Fibroblast of skin of left biceps (primary cell): ENCODE measurements at places on chromosomes 12 and 14.
A peak's percentile ranks its signal among the peaks of the same experiment; 100 is the strongest.

DNA sequence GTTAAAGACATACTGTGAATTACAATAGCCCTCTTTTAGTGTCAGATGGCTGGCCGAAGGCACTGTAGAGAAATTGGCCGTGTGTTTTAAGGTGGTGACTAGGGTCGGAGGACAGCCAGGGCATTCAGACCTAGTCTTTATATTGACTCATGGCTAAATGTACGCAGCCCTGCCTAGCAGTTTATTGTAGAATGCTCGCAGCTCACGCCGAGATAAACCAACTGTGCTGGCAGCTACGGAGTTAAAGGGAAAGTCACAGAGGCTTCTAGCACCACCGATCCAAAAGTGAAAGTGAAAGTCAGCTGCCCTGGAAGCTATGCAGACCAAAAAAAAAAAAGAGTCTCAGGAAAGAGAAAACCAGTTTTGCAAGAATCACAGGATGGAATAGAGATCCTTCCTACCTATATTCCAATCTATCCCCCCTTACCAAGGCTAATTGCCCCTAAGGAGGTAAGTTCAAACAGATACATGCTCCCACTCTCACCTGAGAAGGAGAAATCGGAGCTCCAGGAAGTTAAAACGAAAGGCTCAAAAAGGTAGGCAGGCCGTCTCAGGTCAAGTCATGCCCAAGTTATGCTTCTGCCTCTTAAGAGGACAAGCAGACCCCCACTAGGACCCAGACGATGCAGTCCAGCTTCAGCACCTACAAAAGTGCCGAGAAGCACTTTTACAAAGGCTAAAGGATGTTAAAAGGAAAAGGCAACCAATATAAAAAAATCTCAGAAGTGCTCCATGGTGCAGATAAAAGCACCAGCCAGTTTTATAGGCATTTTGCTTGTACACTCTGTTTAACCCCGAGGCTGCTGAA, 24.8 kb downstream of the KLRK1 start:
- peak; percentile 50 for DNase-seq

DNA sequence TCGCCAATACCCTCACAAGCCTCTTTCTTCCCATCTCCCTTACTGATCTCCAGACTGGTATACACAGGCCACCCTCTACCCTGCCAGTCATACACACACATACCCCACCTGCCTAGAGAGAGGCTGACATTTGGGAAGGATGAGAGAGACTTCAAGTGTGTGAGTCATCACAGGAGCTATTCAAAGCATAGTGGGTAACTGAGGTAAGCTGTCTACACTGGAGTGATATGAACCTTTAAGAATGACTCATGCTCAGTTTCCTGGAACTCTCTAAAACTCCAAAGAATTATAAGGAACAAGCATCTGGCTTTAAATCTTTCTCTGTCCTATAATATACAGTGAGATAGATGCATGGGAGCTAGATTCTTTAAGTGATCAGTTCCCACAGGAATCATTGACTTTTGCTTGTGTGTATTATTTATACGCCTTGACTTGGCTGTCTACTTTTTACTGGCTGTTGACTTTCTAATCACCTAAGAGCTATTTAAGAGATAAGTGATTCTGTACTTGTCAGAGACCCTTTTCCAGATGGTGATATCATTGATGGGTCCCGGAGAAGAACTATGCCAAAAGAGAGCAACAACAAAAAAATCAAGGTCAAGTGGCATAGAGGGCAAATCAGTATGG, 5.8 kb downstream of the IGF1 start:
- no peak for DNase-seq

DNA sequence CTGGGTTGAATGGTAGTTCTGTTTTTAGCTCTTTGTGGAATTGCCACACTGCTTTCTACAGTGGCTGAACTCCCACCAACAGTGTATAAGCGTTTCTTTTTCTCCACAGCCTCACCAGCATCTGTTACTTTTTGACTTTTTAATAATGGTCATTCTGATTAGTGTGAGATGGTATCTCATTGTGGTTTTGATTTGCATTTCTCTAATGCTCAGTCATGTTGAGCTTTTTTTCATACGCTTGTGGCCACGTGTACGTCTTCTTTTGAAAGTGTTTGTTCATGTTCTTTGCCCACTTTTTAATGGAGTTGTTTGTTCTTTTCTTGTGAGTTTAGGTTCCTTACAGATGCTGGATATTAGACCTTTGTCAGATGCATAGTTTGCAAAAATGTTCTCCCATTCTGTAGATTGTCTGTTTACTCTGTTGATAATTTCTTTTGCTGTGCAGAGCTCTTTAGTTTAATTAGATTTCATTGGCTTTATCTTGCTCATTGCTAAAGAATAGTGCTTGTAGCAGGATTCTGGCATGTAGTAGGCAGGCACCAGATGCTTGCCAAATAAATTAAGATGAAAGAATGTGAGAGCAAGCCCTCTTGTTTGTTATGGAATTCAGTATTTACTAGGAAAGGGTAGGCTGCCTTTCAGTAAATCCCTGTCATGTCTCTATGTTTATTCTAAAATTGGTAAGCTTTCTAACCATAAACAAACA, 86.8 kb downstream of the PDE3A start:
- DNase-seq = no peak

DNA sequence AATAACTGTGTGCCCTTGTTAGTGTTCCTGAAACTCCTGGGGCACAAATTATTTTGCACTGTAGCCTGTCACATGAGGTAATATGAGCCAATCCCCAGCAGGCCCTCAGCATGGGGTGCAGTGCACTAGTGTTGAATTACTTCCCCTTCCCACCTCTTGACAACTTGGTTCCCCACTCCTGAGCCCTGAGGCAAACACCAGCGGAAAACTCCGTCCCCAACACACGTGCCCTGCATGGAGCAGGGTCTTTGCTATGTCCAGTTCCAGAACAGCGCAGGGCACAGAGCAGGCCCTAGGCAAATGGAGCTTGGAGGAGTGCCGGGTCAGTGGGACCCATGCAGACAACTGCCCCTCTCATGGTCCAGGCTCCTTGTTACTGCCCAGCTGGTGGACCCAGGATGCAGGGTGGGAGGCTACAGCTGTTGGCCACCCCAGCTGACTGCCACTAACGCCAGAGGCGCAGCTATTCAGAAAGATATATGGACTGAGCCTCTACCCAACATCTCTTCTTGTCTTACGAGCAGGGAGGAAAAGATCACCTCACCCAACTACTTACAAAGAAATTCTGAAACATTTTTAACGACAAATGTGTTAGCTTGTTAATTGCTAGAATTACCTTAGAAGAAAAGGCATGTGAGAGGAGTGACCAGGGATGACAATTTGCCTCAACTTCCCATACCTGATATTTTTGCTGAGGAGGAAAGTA, 71.6 kb downstream of the NT5DC3 start:
- no peak for DNase-seq

GRCh38 chr12:45490232-45490881, 239.1 kb upstream of the ARID2 start:
- DNase-seq = no peak

DNA sequence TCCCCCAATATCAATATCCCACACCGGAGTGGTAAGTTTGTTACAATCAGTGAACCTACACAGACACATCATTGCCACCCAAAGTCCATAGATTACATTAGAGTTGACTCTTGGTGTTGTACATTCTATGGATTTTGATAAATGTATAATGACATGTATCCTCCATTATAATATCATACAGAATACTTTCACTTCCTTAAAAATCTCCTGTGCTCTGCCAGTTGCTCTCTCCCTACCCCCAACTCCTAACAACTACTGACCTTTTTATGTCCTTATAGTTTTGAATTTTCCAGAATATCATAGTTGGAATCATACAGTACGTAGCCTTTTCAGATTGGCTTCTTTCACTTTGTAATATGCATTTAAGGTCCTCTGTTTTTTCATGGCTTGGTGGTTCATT, 48.4 kb downstream of the SLC4A8 start:
- no peak for DNase-seq

GRCh38 chr12:76555231-76555767, 4.3 kb downstream of the OSBPL8 start:
- no peak for DNase-seq

- DNase-seq = no peak
Observed at GRCh38 chr12:96354326-96354725, 45.9 kb downstream of the CDK17 start.

- no peak for DNase-seq
Observed at GRCh38 chr14:104776481-104776880, 19.1 kb downstream of the AKT1 start.

DNA sequence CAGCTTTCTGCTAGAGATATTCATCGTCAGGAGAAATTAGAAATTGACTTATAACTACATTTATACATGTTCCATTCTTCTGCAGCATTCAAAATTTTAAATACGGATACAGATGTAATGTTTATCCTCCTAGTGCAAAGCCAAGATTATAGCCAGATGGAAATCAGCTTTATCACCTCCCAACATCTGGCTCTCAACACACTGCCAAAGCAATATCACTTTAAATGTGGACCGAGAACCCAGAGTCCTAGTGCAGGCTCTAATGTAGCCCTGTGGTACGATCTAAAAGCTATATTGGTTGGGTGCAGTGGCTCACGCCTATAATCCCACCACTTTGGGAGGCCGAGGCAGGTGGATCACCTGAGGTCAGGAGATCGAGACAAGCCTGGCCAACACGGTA, 6.5 kb downstream of the MLH3 start:
- DNase-seq = no peak

DNA sequence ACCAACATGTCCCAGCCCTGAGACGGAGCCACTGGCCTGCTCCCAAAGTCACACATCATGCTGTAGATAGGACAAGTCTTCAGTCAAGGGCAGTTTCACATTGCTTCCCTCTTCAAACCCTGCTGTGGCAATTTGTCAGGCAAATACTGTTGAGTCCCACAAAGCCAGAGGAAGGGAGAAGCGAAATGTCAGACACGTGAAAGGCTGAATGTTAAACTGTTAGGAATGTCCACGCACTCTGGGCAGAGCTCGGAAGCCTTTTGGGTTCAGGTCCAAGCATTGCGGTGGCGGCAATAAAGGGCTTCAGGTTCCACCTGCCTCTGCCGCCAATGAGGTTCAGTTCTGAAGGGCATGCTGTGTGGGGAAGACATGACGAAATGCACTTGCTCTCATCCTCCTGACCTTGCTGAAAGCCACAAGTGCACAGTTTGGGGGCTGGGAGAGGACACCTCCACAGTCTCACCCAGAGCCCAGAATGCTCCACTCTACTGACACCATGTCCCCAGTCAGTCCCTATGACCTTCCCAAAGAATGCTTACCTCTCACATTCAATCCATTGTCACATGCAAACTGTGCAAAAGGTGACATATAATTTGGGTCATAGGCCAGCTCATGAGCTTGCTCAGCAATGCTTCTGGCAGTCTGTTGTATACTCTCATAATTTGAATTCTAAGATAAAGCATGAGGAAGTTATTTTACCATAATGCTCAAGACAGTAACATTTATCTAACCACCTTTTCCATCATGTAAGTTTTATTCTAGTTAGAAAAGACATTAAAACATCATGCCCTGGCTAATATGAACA, 35.7 kb downstream of the RAD9B start:
- DNase-seq = no peak

GRCh38 chr14:99579120-99579836, 24.7 kb downstream of the CCDC85C start:
- no peak for DNase-seq

- no peak for DNase-seq
Observed at GRCh38 chr12:128702371-128702770, 121.4 kb downstream of the SLC15A4 start.

GRCh38 chr12:85424581-85425348, 144.7 kb downstream of the ALX1 start:
- no peak for DNase-seq

GRCh38 chr12:31023271-31023724, 50.4 kb upstream of the DDX11 start:
- DNase-seq = no peak
